ENCODE measurements at places on chromosomes 7 and 10. TPM values are rescaled to one million over a fixed set of nuclear protein-coding genes. Genes with fewer than 3 reads are reported as not detected.
A peak's percentile ranks its signal among the peaks of the same experiment; 100 is the strongest.

DNA sequence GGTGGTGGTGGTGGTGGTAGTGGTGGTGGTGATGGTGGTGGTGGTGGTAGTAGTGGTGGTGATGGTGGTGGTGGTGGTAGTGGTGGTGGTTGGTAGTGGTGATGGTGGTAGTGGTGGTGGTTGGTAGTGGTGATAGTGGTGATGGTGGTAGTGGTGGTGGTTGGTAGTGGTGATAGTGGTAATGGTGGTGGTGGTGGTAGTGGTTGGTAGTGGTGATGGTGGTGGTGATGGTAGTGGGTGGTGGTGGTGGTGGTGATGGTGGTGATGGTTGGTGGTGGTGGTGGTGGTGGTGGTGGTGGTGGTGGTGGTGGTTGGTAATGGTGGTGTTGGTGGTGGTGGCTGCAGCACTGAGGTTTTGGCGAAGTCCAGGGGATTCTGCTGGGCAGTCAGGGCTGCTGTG lies 58.5 kb downstream of the TMEM130 start:
- H3K27me3 ChIP-seq = no peaks in the 10 kb centered on the region
- no peak overlapping the region for H3K27ac ChIP-seq
- no peaks in the 10 kb centered on the region for H3K36me3 ChIP-seq
- H3K4me1 ChIP-seq = peaks cover 63% of the 10 kb centered on the region
- H3K4me3 ChIP-seq = no peak overlapping the region
- DNase-seq = no peak

DNA sequence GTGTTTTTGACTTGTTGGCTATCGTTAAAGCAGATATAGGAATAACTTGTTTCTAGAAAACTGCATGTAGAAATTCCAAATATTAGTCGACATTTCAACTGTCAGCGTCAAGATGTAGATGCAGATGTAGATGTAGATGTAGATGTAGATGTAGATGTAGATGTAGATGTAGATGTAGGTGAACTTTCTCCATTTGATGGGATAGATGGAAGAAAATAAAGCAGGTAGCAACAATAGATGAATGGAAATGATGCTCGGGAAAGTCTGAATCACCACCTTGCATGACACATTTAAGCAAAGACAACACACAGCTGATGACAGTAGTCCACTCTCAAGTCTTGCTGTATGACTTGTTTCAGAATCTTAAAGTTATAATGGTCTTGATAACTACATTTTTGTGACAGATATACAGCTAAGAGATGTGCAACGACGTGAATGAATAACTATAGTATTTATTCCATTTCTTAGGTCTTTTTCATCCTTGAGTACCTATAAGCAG lies 53.5 kb downstream of the SND1 start:
- H3K27ac ChIP-seq = no peak overlapping the region
- no peak overlapping the region for H3K4me3 ChIP-seq
- H3K36me3 ChIP-seq = peaks cover 96% of the 10 kb centered on the region
- no peaks in the 10 kb centered on the region for H3K27me3 ChIP-seq

- peaks cover 72% of the 10 kb centered on the region for H3K4me1 ChIP-seq
- H3K27ac ChIP-seq = peak overlapping the region; percentile 15
- H3K27me3 ChIP-seq = no peaks in the 10 kb centered on the region
These were observed 180.0 kb upstream of the INHBA start for GRCh38 chr7:41882745-41883420.

- no peaks in the 10 kb centered on the region for H3K27me3 ChIP-seq
- no peaks in the 10 kb centered on the region for H3K36me3 ChIP-seq
- DNase-seq = no peak
These were observed 219.2 kb downstream of the ARHGAP12 start for GRCh38 chr10:31709476-31709875.

DNA sequence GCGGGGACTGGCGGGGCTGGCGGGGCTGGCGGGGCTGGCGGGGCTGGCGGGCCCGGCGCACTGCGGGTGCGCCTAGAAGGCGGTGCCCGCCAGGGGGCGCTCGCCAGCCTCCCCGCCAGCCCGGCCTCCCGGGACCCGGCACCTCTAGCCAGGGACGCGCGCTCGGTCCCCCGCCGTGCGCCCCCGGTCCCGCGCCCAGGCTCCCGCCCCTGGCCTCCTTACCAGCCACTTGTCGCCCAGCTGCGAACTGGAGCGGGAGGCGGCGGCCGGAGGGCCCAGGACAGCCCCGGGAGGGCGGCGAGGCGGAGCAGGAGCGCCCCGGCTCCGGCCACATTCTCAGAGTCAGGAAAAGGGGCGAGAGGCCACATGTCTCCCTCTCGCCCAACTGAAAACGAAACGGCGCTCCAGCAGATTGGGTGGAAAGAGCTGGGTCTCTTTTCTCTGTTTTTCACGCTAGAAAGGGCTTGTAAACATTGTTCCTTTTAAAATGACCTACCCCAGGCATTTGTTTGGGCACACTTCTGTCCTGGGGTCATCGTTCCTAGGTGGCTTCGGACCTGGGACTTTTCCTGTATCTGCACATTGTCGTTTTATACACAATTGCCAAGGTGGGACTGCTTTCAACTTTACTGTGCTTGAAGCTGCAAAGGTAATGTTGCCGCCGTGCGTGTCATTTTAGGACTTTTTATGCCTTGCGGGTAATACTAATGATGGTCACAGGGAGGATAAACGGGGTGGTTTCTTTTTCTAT lies 378 bp upstream of the PRKCQ start:
- H3K36me3 ChIP-seq = no peaks in the 10 kb centered on the region
- H3K4me1 ChIP-seq = peaks cover 9% of the 10 kb centered on the region
- DNase-seq = peak; percentile 57

The CRYGN gene
- not detected for total RNA-seq

DNA sequence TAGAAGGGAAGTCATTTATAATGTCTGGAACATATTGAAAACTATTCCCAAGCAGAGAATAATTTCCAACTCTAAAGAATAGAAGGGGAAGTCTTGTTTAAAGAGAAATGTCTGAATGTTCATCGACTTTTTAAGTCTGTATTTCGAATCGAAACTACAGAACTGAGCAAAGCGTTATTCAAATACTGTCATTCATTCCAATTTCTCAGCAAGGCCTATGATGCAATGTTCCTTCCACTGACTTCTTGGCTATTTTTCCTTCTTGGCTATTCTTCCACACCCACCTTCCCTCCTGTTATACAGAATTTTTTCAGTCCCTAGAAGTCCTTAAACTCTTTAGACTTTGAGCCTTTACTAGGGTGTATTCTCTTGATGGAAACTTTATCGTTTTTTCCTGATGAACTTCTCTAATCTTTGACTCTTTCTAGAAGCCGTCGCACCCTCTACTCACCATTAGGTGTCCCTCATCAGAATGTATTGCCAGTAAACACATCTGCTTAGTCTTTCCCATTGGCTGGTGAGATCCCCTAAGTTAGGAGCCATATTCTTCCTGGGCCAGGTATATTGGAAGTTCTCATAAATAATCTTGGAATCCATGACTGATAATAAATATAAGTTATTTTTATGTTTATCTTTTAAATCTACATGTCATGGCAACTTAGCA lies 235.7 kb upstream of the CCDC6 start:
- no peaks in the 10 kb centered on the region for H3K36me3 ChIP-seq
- peaks cover 15% of the 10 kb centered on the region for H3K4me1 ChIP-seq
- no peak for DNase-seq
- no peaks in the 10 kb centered on the region for H3K27me3 ChIP-seq
- H3K27ac ChIP-seq = no peak overlapping the region

The STRIP2 gene
- total RNA-seq = 7.5 TPM

GRCh38 chr10:5305374-5305773 lies 59.4 kb upstream of the UCN3 start:
- H3K36me3 ChIP-seq = no peaks in the 10 kb centered on the region
- H3K4me1 ChIP-seq = no peaks in the 10 kb centered on the region
- no peaks in the 10 kb centered on the region for H3K27me3 ChIP-seq

- H3K27me3 ChIP-seq = no peaks in the 10 kb centered on the region
- no peaks in the 10 kb centered on the region for H3K36me3 ChIP-seq
- no peaks in the 10 kb centered on the region for H3K4me1 ChIP-seq
- H3K27ac ChIP-seq = no peak overlapping the region
These were observed 197.2 kb downstream of the GALNT17 start for GRCh38 chr7:71329030-71329660.
